Prostate gland (tissue), 2 donors: ENCODE measurements at places on chromosomes 2 and 18. TPM values are rescaled to one million over a fixed set of nuclear protein-coding genes. Genes with fewer than 3 reads are reported as not detected.

DNA sequence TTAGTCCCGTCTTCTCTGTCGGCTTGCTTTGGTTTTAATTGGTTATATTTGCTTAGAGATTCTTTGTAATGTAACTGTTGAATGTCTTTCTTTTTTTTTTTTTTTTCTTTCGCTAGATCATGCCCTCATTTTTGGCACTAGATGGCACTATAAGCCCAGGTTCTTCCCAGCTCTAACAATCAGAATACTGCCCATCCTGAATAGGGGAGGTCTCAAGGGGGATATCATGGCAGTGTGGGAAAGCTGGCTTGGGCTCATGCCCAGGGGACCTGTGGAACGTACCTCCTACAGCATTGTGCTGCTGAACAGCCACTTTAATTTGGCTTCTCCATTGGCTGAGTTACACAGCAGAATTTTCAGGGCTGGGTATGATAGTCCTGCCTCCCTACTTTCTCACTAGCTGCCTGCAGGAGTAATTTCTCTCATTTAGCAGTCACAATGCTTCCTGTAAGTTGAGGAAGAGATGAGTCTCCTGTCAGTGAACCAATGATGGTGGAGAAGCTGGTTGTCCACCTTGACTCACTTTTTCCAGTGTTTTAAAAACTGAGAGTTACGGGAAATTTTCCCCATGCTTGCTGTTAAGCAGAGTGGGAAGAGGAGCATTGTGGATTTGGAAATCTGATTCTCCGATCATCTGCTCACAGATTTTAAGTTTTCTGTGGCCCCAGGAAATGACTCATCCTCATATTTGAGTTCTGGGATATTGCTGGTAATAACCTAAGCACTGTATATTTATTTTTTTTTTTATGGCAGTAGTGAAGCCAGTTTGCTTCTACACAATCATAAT lies 47.2 kb downstream of the RAD51AP2 start:
- DNase-seq, result no peak
- H3K27ac ChIP-seq, result no peak overlapping the region
- H3K4me1 ChIP-seq, result no peaks in the 10 kb centered on the region

Gene CD28
- total RNA-seq, result 0.05 TPM

GRCh38 chr18:3498698-3499471 lies 48.9 kb downstream of the TGIF1 start:
- no peaks in the 10 kb centered on the region for H3K36me3 ChIP-seq
- no peak overlapping the region for H3K27ac ChIP-seq
- no peaks in the 10 kb centered on the region for H3K4me1 ChIP-seq
- peak; percentile 12 for DNase-seq
- H3K27me3 ChIP-seq, result no peaks in the 10 kb centered on the region

Gene NAT8
- not detected for total RNA-seq

DNA sequence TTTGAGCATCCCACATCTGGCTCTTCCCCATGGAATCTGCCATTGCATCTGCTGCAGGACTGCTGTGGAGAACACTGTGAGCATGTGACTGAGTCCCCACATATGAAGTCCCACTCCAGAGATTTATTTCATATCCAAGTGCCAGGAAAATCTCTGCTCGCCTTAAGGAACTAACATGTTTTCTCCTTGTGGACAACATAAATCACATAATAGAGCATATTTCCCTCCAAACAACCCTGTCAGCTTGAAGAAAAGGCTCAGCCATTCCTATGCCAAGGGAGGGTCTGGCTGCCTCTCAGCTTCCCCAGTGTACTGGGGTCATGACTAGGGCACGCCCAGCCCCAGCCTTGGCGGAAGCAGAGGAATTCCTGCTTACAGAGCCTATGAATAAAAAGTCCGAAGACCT lies 193.7 kb downstream of the DNER start:
- H3K27me3 ChIP-seq, result no peaks in the 10 kb centered on the region
- no peak overlapping the region for H3K4me3 ChIP-seq
- no peaks in the 10 kb centered on the region for H3K4me1 ChIP-seq
- no peak overlapping the region for H3K27ac ChIP-seq
